Activated CD8-positive, alpha-beta memory T cell treated with anti-CD3 and anti-CD28 coated beads, Interleukin-2, amount 50 U/mL, for 48 hours (primary cell): ENCODE measurements at places on chromosomes 3 and 15.

DNA sequence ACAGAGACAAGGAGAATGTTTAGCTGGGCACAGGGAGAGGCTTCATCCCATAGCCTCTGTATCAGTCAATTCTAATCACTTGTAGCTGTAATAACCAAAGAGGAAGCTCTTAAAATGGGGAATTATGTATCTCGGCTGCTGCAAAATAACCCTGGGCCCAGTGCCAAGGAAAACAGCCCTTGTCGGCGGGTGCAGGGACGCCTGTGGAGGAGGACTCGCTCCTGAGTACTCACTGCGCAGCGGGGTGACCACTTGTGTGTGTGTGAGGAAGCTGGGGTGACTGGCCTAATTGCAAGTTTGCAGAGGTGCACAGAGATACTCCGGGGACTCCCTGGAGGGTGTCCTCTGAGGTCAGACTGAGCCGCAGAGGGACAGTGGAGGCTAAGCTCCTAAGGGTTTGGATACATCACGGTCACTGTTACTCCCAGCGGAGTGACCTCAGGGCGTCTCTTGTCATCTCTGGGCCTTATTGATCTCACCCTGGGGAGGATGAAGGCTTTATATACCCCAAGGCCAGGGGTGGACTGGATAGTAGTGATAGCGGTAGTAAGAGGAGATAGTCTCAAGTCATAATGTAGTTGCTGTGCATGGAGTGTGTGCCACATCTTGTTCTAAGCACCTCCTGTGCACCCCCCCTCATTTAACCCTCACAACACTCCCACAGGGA lies 37.2 kb downstream of the SLC6A6 start:
- no peak for DNase-seq

DNA sequence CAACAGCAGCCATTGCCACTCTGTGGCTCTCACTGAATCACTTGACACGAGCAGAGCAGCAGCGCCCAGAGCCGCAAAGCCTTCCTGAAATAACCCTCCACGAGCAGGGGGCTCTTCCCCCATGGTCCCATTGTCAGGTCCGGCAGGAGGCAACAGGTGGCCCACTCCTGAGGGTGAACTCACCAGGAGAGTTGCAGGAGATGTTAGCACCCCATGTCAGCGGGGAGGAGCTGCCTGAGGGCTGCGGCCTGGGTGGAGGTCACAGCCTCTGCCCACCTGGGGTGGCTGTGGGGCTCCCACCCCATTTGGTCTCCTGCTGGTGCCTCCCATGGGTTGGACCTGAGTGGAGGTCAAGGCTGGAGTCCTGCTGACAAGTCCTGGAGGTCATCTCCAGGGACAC lies 12.3 kb upstream of the C3orf22 start:
- DNase-seq, result no peak

DNA sequence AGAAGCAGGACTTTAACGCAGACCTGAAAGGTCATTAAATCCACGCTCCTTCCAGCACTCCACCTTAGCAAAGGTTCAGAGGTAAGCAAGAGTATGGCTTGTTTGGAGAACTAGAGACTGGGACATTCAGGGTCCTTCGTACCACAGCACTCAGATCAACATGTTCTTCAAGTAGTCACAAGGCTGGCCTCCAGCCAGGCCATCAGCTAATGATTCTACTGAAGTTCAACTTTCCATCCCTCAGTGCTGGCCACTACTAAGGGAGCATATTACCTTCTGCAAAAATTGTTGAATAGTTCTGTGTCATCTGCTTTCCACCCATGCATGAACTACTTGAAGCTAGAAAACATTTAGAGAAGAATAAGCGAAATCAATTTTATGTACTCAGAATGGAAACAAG lies 17.6 kb downstream of the CD200R1L start:
- no peak for DNase-seq

GRCh38 chr15:74864296-74864695 lies 8.9 kb downstream of the SCAMP2 start:
- no peak for DNase-seq

DNA sequence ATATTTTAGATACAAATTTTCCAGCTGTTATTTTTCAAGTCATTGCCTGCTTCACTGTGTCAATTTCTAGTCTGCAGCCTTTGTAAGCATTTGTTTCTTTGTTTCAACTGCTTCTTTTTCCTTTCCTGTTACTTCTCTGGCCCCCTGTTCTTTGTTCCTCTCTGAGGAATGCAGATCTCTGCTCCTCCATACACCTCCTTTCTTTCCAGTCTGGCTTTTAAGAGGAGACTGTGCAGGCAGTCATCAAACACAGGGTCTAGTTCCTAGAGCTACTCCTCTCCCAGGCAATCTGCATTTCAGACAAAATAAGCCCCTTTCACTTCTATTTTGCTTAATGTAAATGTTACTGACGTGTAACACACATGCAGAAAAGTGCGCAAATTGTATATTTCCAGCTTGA lies 502.9 kb downstream of the PDCD6IP start:
- DNase-seq, result no peak
